ENCODE measurements at places on chromosomes 16 and 17. TPM values are rescaled to one million over a fixed set of nuclear protein-coding genes. Genes with fewer than 3 reads are reported as not detected.

GRCh38 chr17:59666235-59666634 is 41.0 kb downstream of the PTRH2 start:
- no peak for DNase-seq

KRT20 gene
- total RNA-seq, result not detected

TTC19 gene
- total RNA-seq, result 21.4 TPM

MVP gene
- total RNA-seq, result 38.6 TPM
